H4 (cell line): ENCODE measurements at places on chromosomes 1 and 21. TPM values are rescaled to one million over a fixed set of nuclear protein-coding genes. Genes with fewer than 3 reads are reported as not detected.

The TFF2 gene
- not detected in 2 replicates for total RNA-seq

The LCE1C gene
- total RNA-seq = not detected in 2 replicates

The TMPRSS3 gene
- total RNA-seq = 3.2 and 6.9 TPM in 2 replicates

The PADI2 gene
- 0.08 and 0.12 TPM in 2 replicates for total RNA-seq

- DNase-seq = no peak
These were observed 2.0 kb downstream of the ADAMTSL4 start for GRCh38 chr1:150551051-150551783.

GRCh38 chr1:11100149-11100493 lies 452 bp upstream of the EXOSC10 start:
- DNase-seq = no peak

- no peak for DNase-seq
These were observed 18.8 kb downstream of the MAP7D1 start for GRCh38 chr1:36174713-36175112.

The SEC16B gene
- total RNA-seq = 0.04 and 0.27 TPM in 2 replicates

GRCh38 chr21:46125846-46126301 lies 28.0 kb downstream of the COL6A2 start:
- no peak for DNase-seq

DNA sequence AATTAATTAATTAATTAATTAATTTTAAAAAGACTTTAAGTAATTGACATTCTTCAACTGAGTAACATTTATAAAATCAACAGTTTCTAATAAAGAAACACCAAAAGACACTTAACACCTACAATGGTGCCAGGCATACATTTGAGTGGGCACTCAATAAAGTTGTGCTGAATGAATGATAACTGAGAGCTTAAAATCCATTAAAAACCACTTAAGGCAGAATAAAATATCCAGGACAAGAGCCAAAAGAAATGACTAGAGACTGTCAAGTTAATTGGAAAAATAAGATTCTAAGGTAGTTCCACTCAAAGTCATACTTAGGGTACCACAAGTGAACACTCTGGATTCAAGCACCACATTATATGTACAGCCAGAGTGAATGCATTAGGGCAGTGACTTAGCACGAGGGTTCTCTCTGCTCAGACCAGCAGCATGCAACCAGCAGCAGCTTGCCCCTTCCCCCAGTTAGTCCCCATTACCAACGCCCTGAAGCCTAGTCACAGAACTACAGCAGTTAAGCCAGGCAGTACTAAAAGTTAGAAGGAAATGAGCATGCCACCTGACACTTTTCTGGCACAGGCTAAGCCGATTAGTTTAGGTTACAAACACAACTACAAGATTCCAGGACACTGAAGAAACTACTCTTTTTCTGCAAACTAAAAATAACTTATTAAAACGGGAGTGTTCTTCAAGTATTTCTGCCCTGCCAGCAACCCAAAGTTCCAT lies 46.5 kb downstream of the LUZP1 start:
- DNase-seq = peak; percentile 39

- no peak for DNase-seq
These were observed 120.1 kb downstream of the MATN1 start for GRCh38 chr1:30603081-30603858.

DNA sequence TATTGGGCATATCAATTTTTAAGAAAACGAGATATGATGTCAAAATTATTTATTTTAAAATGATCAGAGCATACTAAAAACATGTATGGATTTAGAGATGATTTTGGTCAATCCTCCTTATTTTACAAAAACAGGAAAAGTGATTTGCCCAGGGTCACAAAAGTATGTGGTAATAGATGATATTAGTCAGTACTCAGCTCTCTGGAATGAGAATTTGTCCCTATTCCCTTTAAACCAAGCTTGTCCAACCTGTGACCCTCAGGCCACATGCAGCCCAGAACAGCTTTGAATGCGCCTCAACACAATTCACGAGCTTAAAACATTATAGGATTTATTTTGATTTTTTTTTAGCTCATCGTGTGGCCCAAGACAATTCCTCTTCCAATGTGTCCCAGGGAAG lies 104.7 kb downstream of the AKT3 start:
- no peak for DNase-seq

DNA sequence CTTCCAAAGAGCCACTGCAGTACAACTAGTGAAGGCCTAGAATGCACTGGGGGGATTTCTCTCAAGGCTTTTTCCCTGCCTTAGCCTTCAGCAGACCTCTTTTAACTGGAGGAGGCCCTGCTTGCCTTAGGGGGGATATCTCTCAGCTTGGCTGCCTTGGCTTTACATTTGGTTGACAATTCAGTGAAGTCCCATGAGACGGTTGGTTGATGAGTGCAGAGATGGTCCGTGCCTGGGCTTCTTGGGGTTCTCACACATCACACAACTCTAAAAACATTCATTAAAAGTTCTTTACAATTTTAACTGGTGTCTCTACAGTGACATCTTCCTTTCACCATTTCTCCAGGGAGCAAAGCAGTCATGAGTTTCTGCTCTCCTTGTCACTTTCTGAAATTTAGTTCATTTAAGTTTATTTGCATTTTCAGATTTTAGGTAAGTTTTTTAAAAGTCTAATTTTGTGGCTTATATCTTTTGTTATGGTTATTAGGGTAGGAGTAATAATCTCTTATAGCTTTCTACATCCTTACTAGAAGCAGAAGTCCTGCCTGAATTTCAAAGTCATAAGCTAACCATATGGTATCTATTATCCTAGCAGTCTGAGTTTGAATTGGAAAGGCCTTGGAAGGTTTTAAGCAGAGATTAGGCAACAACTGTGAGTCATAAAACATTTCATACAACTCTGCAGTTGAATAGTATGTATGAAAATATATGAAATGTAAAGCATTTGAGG lies 487.6 kb downstream of the DPYD start:
- no peak for DNase-seq

DNA sequence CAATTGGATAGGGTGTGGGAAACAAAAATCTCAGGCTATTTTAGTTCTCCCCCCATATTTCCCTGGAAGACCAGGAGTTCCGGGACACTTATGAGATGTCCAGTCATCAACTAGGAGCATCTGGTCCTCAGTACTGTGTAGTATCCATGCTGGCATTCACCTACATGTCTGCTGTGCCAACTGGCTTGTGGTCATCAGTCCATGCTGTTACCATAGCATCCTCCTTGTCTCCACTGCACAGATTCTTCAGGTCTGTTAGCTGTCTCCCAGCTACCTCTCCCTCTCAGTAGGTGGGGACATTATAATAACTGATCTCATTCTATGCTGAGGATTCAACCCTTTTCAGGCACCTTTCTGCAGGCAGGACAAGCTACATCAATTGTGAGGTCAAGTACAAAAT lies 302.9 kb downstream of the BARHL2 start:
- DNase-seq = no peak

DNA sequence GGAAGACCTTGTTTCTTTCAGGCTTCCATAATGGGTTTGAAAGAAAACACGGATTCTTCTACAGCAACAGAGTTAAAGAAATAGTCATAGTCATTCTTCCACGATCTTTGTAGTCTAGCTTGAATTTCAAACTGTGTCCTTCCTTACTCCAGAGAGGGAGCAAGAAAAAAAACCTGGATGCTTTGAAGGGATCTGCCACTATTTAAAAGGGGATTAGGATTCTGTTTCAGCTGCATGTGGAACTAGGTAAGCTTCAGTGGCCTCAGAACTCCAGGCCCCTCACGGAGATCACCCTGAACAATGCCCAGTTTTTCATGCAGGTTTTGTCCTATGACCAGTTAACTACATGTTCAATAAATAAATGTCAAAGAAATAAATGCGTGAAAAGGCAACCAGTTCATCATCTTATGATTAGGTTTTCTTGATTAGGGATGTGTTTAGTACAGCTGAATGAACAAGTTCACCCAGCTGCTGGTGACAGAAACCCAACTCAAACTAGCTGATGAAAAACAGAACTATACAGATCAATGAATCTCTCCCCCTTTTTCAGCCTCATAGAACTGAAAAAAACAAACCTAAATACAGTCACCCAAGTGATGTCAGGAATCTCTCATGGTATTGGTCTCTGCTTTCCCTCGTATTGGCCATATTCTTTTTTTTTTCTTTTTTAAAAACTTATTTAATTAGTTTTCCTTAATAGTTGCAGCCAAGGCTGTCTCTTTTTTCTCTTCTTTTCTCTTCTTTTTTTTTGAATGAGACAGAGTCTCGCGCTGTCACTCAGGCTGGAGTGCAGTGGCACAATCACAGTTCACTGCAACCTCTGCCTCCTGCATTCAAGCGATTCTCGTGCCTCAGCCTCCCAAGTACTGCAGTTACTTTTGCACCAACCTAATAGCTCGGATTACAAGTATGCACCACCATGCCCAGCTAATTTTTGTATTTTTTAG lies 14.6 kb upstream of the MPZL1 start:
- DNase-seq = no peak

GRCh38 chr21:33640697-33641351 lies 717 bp downstream of the CRYZL1 start:
- DNase-seq = no peak

The ZNF593OS gene
- total RNA-seq = not detected in 2 replicates

DNA sequence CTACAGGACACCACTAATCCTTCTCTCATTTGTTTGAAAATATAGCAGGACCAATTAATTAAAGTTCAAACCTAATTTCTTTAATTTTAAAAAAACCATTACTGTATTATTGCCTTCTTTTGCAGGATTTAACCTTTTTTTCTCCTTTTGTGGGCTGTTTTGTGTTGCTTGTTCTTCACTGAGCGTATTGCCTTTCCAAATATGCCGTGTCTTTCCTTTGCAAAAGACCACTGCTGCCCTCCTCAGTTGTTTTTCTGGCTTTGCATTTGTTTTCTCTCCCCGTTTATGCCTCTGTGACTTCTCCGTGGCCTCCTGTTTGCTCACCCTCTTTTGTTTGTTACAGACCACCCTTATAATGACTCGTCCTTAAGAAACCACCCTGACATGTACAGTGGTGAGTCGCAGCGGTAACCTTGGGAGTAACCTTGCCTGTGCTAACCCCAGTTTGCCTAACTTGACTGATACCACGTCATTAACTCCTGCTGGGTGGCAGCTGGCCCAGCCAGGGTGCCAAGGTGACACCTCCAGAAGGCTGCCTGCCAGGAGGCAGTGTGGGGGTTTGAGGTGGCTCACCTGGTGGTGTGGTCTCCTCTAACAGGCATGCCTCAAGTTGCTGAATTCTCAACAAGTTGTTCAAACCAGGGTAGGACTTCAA lies 81.1 kb upstream of the CNTN2 start:
- no peak for DNase-seq

The TLR5 gene
- total RNA-seq = 2.1 TPM in 1 of 2 replicates, not detected in the other

The PPIAL4G gene
- total RNA-seq = not detected in 2 replicates

The CD1D gene
- 0.64 and 2.0 TPM in 2 replicates for total RNA-seq

The TNFRSF4 gene
- total RNA-seq = not detected in 2 replicates

The BEND5 gene
- 0.16 and 1.6 TPM in 2 replicates for total RNA-seq

The PCNX2 gene
- total RNA-seq = 14.7 and 18.6 TPM in 2 replicates

DNA sequence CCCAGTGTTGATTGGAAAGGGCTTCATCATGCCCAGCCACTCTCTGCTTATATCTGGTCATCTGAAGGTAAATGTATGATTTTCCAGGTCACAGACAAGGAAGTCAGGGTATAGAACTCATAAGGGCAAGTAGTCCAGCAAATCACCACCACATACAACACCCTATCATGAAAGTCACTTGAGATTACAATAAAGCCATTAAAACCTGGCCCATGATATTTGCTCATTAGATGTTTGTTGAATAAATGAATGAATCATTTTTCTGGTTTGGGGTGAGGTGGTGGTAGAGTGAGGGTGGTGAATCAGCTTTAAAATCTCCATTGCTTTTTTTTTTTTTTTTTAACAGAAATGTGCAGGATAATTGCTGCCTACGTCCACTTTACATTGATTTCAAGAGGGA lies 91.9 kb downstream of the TGFB2 start:
- DNase-seq = no peak

The CASZ1 gene
- 0.17 TPM in 1 of 2 replicates, not detected in the other for total RNA-seq
